ENCODE measurements at places on chromosomes 16 and 17.
A peak's percentile ranks its signal among the peaks of the same experiment; 100 is the strongest.

GRCh38 chr17:12053552-12053951 lies 32.9 kb downstream of the MAP2K4 start:
- DNase-seq = no peak

- DNase-seq = no peak
These were observed 11.2 kb downstream of the CORO6 start for GRCh38 chr17:29611351-29612093.

DNA sequence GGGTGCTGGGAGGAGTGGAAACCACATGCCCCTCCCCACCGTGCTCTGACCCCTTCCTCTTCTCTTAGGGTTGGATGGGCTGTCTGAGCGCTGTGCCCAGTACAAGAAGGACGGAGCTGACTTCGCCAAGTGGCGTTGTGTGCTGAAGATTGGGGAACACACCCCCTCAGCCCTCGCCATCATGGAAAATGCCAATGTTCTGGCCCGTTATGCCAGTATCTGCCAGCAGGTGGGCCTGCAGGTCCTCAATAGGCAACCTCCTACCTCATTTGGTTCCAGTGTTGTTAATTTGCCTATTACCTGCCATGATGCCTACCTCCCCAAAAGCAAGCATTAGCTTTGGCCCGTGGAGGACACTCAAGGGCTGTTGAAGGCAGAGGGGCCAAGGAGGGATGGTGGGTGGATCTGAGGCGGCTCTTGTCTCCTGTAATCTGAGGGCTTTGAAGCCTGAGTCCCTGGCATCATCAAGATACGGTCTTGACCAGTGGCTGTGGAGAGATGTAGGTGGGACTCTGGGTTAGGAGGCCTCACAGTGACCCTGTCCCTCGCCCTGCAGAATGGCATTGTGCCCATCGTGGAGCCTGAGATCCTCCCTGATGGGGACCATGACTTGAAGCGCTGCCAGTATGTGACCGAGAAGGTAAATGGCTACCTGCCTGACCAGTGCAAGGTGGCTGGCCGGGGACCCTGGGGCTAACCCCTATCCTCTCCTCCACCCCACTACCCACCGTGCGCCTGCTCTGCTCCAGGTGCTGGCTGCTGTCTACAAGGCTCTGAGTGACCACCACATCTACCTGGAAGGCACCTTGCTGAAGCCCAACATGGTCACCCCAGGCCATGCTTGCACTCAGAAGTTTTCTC lies 3.4 kb downstream of the ALDOA start:
- no peak for DNase-seq

DNA sequence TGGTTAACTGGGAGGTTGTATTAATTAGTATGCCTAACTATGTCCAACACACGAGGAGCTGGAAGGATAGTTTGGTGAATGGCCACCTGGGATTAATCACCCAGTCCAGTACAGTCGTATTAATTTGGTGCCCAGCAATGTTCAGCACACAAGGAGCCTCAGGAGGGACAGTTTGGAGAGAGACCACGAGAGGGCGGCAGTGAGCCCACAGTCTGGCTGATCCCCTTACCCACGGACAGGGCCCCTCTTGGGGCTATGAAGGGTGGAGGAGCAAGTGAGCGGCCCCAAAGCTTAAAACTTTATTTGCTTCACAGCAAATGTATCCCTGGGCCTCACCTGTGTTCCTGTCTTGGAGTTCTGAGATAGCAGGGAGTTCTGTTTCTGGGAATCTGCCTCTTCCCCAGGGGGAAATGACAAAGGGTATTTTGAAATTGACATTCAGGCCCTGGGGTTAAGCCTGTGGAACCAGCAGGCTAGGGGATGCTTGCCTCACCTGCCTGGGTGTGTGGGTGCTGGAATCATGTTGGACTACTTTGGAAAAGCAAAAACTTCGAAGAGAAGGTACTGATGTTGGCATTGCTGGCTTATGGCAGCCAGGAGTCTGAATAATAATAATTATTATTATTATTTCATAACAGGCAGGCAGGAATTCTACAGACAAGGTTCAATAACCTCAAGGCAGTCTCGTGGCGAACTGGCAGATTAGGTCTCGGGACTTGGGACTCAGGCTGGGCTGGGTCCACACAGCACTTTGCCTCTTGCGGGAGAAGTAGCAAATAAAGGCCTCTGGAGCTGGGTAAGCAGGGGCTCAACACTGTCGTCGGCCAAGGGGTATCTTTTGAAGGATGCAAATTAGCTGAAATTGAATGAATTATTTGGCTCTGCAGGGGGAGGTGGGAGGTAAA lies 227.6 kb upstream of the ASIC2 start:
- peak; percentile 8 for DNase-seq

- DNase-seq = no peak
These were observed 77.4 kb downstream of the JPH3 start for GRCh38 chr16:87679593-87680271.

GRCh38 chr17:82817947-82818346 lies 21.9 kb downstream of the ZNF750 start:
- no peak for DNase-seq

GRCh38 chr17:17877529-17878358 lies 41.0 kb upstream of the SREBF1 start:
- DNase-seq = peak; percentile 38
